Aorta (tissue), 5 donors: ENCODE measurements at places on chromosomes 11 and 22. TPM values are rescaled to one million over a fixed set of nuclear protein-coding genes. Genes with fewer than 3 reads are reported as not detected.
A peak's percentile ranks its signal among the peaks of the same experiment; 100 is the strongest.

GRCh38 chr11:72686639-72687220 lies 12.5 kb upstream of the PDE2A start:
- H3K4me3 ChIP-seq = no peak overlapping the region
- no peaks in the 10 kb centered on the region for H3K27me3 ChIP-seq
- H3K36me3 ChIP-seq = no peaks in the 10 kb centered on the region
- H3K4me1 ChIP-seq = no peaks in the 10 kb centered on the region
- H3K27ac ChIP-seq = no peak overlapping the region
- DNase-seq = no peak

DNA sequence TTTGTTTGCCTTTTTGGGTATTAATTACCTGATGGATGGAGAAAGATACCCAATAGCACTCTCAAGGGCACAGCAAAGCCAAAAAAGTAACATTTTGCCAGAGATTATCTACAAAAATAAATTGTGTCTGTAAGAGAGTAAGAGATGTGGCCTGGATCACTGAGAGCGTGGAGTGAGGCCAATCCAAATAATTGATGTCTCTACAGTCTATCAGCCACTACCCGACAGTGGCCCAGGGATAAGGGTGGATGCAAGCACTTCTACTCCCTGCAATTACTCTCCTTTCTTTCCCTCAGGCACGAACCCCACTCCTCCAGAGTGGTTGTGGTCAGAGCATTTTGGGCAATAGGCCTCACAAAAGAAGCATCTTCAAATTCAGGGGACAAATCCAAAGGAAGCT lies 92.3 kb upstream of the ZC3H12C start:
- H3K4me1 ChIP-seq = peaks cover 1% of the 10 kb centered on the region
- no peaks in the 10 kb centered on the region for H3K27me3 ChIP-seq
- H3K36me3 ChIP-seq = no peaks in the 10 kb centered on the region

DNA sequence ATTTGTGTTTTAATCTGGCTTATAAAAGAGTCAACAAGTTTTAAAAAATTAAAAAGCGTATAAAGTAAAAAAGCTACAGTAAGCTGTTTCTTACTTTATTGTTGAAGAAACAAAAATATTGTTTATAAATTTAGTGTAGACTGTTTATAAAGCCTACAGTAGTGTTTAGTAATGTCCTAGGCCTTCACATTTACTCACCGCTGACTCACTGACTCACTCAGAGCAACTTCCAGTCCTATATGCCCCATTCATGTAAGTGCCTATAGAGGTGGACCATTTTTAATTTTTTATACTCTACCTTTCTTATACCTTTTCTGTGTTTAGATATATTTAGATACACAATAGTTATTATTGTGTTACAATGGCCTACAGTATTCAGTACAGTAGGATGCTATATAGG lies 12.2 kb downstream of the MPPED2 start:
- H3K4me1 ChIP-seq = peaks cover 12% of the 10 kb centered on the region
- H3K27me3 ChIP-seq = no peaks in the 10 kb centered on the region
- no peaks in the 10 kb centered on the region for H3K36me3 ChIP-seq
- no peak overlapping the region for H3K27ac ChIP-seq
- no peak for DNase-seq

DNA sequence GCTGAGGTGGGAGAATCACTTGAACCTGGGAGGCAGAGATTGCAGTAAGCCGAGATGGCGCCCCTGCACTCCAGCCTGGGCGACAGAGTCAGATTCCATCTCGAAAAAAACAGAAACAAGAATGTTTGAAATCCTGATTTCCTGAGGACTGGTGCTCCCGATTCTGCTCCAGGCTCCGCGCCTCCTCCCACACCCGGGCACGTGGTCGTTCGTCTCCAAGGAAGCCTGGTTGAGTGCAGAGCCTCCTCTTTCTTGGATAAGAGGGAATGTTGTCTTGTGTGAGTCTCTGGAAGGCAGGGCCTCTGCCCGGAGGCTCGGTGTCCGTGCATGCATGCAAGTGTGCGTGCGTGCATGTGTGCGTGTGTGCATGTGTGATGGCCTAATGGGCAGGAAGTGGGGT lies 30.1 kb downstream of the BRSK2 start:
- H3K4me1 ChIP-seq = no peaks in the 10 kb centered on the region
- H3K36me3 ChIP-seq = no peaks in the 10 kb centered on the region
- H3K4me3 ChIP-seq = no peak overlapping the region
- no peak overlapping the region for H3K27ac ChIP-seq

DNA sequence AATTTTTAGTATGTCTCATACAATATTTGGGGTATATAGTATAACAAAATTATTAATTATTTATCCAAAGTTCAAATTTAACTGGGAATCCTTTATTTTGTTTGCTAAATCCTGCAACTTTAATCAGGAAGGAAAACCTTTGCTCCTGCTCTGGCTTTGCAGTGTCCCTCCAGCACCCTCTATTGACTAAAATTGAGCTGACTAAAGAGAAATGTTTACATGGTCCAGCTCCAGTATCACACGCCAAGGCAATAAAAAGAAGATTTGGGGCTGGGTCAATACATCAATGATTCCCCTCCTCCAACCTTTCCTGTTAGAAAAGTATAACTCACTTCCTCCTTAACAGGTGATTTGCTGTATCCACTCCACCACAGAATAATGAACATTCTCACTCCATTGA lies 153.0 kb upstream of the LRRC4C start:
- H3K4me3 ChIP-seq = no peak overlapping the region
- H3K4me1 ChIP-seq = no peaks in the 10 kb centered on the region
- H3K27ac ChIP-seq = no peak overlapping the region
- no peaks in the 10 kb centered on the region for H3K36me3 ChIP-seq

DNA sequence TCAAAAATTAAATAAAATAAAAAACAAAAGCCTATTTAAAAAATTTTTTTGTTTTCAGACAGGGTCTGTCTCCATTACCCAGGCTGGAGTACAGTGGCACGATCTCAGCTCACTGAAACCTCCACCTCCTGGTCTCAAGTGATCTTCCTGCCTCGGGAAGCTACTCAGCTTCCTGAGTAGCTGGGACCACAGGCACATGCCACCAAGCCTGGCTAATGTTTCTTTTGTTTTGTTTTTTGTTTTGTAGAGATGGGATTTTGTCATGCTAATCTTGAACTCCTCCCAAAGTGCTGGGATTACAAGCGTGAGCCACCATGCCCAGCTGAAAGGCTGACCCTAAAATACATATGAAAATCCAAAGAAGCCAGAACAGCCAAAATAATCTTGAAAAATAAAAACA lies 20.4 kb upstream of the L3MBTL2 start:
- H3K4me1 ChIP-seq = no peaks in the 10 kb centered on the region
- H3K4me3 ChIP-seq = no peak overlapping the region
- DNase-seq = no peak

GRCh38 chr22:36907253-36908195 lies 5.9 kb upstream of the CSF2RB start:
- no peak overlapping the region for H3K4me3 ChIP-seq
- peaks cover 2% of the 10 kb centered on the region for H3K27me3 ChIP-seq
- no peak overlapping the region for H3K27ac ChIP-seq
- H3K36me3 ChIP-seq = no peaks in the 10 kb centered on the region
- DNase-seq = no peak
- no peaks in the 10 kb centered on the region for H3K4me1 ChIP-seq

GRCh38 chr11:27626269-27626937 lies 73.9 kb downstream of the BDNF start:
- no peak overlapping the region for H3K27ac ChIP-seq
- H3K4me3 ChIP-seq = no peak overlapping the region
- H3K27me3 ChIP-seq = no peaks in the 10 kb centered on the region

GRCh38 chr11:100687054-100687629 lies at the start of gene ARHGAP42:
Gene ARHGAP42 (plus strand): TSS chr11:100687288. CDS start chr11:100687679, 391 bp downstream.
- H3K36me3 ChIP-seq = no peaks in the 10 kb centered on the region
- peak; percentile 71 for DNase-seq
- H3K27ac ChIP-seq = no peak within 1 kb of the TSS

DNA sequence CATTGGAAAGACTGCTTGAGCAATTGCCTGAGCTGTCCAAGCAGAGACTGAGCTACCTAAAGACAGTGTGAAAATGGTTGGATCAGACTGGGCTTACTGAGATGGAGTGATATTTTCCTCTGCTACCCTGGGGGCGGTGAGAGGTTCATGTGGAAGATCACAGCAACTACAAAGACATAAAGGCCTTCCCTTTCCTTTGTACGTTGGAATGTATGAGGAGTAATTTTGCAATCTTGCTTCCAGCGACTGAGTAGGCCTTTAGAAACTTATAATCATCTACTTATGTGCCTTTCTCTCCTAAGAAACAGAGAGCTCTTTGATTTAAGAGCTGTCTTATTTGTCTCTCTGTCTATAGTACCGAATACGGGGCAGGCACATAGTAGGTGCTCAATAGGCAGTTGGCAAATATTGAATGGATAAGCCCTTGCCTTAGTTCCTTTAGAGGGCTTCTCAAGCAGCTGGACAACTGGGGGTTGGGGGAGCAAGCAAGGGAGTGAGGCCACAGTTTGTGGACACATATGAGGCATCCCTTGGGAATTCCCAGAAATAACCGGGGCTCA lies 2.4 kb upstream of the HEPACAM start:
- no peaks in the 10 kb centered on the region for H3K27me3 ChIP-seq
- no peaks in the 10 kb centered on the region for H3K4me1 ChIP-seq
- no peak overlapping the region for H3K4me3 ChIP-seq
- DNase-seq = no peak
- no peaks in the 10 kb centered on the region for H3K36me3 ChIP-seq

GRCh38 chr11:30406978-30407762 lies 84.3 kb downstream of the ARL14EP start:
- no peaks in the 10 kb centered on the region for H3K4me1 ChIP-seq
- H3K27me3 ChIP-seq = no peaks in the 10 kb centered on the region
- DNase-seq = no peak
- H3K27ac ChIP-seq = no peak overlapping the region
- H3K36me3 ChIP-seq = peaks cover 1% of the 10 kb centered on the region

- no peak overlapping the region for H3K27ac ChIP-seq
- no peak overlapping the region for H3K4me3 ChIP-seq
- no peaks in the 10 kb centered on the region for H3K27me3 ChIP-seq
- no peaks in the 10 kb centered on the region for H3K4me1 ChIP-seq
- no peaks in the 10 kb centered on the region for H3K36me3 ChIP-seq
Measured at GRCh38 chr11:60345489-60345888, 18.4 kb downstream of the MS4A6E start.

GRCh38 chr22:23767673-23768548 lies at the start of gene CHCHD10:
Gene CHCHD10 (minus strand): TSS chr22:23767972. CDS start chr22:23767874, 98 bp downstream.
- H3K4me1 ChIP-seq = no peaks in the 10 kb centered on the region
- H3K27ac ChIP-seq = no peak within 1 kb of the TSS

Gene PCNX3
- total RNA-seq = 28.8 TPM

Gene UPK3A
- not detected for total RNA-seq

Gene TTC36
- total RNA-seq = not detected

Gene PKNOX2
- 19.8 TPM for total RNA-seq

Gene GAB4
- not detected for total RNA-seq

Gene MMP13
- total RNA-seq = not detected

Gene ART5
- not detected for total RNA-seq

Gene INCENP
- total RNA-seq = 19.8 TPM

Gene MUC5AC
- not detected for total RNA-seq

Gene MRPL49
- 37.1 TPM for total RNA-seq

Gene OTOG
- not detected for total RNA-seq
